ENCODE measurements at places on chromosomes 7 and 10. TPM values are rescaled to one million over a fixed set of nuclear protein-coding genes. Genes with fewer than 3 reads are reported as not detected.

The GRM8 gene
- 0.10 TPM for polyA plus RNA-seq

The CCL26 gene
- polyA plus RNA-seq = not detected

The CPN1 gene
- polyA plus RNA-seq = not detected

The SLC13A4 gene
- polyA plus RNA-seq = 0.23 TPM

The C7orf33 gene
- polyA plus RNA-seq = not detected

The OPN1SW gene
- polyA plus RNA-seq = 0.05 TPM

The TMEM213 gene
- polyA plus RNA-seq = not detected

The CALCR gene
- polyA plus RNA-seq = 0.12 TPM

The ATP6V0A4 gene
- polyA plus RNA-seq = not detected

Data from SK-N-SH (cell line).